ENCODE measurements at places on chromosomes 7 and 10.

DNA sequence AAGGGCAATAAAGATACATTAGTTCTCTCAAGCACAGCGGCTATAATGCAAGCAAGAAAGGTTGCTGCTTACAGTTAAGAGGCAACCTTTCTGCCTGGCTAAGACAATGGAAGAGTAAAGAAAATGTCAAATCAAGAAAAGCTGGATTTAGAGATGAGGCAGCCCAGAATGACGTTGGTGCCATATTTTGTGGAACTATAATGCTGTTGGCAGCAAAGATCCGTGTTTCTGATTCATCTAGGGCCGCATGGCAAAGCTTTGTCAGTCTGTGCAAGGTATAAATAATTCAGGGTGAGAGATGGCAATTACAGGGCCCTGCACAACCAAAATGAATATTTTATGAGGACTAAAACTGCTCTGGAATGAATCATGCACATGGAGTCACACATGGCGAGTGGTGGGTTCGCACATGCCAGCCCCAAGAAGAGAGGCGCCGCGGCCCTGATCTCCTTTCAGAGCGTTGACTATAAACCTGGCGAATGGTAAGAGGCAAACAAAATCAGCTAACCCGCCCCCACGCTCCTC is 76.6 kb downstream of the EBF3 start:
- no peak for DNase-seq

GRCh38 chr7:77771901-77772300 is 26.3 kb downstream of the TMEM60 start:
- DNase-seq = no peak

DNA sequence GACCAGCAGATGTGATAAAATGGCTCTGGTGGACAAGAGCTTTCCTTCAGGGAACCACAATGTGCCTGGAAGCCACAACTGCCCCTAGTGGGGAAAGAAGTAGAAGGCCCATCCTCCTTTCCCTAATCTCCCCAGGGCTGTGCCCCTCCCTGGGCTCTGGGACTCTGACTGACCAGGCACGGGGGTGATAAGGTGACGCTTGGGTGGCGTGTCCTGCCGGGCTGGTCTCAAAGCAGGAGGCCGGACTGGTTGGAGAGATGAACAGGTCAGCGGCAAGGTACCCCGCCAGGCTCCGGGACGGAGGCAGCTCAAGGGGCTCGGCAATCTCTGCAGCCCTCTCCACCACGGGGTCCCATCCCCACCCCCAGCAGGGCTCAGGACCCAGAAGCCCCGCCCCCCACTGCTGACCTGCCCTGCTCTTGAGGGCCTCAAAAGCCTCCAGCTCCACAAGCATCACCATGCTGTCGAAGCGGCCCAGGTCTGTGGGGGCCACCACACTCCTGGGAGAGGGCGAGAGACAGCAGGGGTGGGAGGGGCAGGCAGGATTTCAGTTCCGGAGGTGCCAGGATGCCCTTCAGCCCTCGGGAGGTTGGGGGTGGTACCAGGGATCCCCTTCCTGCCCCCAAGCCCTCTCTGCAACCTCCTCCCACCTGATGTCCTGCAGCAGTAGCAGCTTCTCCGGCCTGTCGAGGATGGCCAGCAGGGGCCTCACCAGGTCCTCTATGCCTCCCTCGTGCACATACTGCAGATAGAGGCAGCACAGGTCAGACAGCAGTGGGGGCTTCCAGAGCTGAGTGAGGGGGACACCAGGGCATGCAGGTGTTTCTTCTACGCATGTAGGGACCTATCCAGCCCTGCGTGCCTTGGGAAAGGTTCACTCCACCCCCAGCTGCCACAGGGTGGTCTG is 12.2 kb downstream of the LZTS2 start:
- no peak for DNase-seq

- DNase-seq = no peak
These were observed 35.9 kb upstream of the TSPAN33 start for GRCh38 chr7:129108581-129108980.

- no peak for DNase-seq
These were observed 60.4 kb downstream of the SCRN1 start for GRCh38 chr7:29929018-29929807.

- DNase-seq = no peak
These were observed 77.2 kb downstream of the C7orf25 start for GRCh38 chr7:42834676-42835075.

Data from AG20443 (cell line).